Natural killer cell treated with Interleukin-12 subunit alpha and Interleukin-12 subunit beta and Interleukin-15 and Interleukin-18, amount 100 ng/mL, for 72 hours (primary cell): ENCODE measurements at places on chromosomes 12 and 14. TPM values are rescaled to one million over a fixed set of nuclear protein-coding genes. Genes with fewer than 3 reads are reported as not detected.

GRCh38 chr12:94305130-94305957 lies 154.3 kb downstream of the CEP83 start:
- peak; percentile 72 for DNase-seq

GRCh38 chr14:101903111-101903561 lies 61.2 kb upstream of the DYNC1H1 start:
- no peak for DNase-seq

GRCh38 chr12:116595186-116595585 lies 36.0 kb downstream of the MAP1LC3B2 start:
- peak; percentile 28 for DNase-seq

DNA sequence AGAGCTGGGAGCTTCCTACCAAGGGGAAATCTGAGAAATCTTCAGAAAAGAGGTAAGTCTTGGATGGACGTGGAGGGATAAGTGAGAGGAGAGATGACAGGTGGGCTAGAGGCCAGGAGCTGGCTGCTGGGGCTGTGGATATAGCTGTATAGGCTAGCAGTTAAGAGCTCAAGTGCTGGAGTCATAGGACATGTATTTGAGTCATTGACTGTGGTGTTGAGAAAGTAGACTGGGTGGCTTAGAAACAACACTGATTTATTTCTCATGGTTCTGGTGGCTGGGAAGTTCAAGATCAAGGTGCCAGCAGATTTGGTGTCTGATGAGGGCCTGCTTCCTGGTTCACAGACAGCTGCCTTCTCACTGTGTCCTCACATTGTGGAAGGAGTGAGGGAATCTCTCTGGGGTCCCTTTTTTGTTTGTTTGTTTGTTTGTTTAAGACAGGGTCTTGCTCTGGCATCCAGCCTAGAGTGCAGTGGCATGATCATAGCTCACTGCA lies 151.1 kb upstream of the FUT8 start:
- no peak for DNase-seq

- no peak for DNase-seq
Observed at GRCh38 chr12:95784915-95785314, 5.6 kb downstream of the NTN4 start.

DNA sequence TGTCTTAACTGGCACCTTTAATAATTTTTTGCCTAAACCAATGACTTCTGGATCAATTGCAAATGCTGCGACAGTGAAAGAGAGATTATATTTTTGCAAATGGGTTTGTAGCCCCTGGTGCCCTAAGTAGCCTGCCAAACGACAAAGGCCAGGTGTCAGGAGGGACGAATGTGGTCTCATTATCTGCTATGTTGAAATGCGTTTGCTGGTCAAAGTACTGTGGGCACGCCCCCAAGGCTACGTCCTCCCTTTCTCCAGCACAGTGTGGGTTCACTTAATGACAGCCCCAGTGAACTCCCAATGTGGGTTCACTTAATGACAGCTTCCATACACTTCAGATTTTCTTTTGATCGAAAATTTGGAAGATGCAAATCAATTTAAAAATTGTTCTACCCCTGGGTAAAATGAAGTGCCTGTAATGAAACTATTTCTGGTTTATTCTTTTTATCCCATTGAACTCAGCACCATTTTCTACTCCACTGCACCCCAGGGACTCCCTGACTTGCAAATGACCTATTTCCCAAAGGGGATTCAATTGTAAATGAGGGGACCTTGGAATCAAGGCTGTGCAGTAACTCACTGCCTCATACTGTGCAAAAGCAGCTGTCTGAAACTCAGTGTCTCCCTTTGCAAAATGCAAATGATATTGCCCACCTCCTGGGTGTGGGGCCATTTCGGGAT lies 1.4 kb downstream of the SERPINA11 start:
- DNase-seq: no peak

- no peak for DNase-seq
Observed at GRCh38 chr12:116832353-116832752, 48.9 kb downstream of the HRK start.

DNA sequence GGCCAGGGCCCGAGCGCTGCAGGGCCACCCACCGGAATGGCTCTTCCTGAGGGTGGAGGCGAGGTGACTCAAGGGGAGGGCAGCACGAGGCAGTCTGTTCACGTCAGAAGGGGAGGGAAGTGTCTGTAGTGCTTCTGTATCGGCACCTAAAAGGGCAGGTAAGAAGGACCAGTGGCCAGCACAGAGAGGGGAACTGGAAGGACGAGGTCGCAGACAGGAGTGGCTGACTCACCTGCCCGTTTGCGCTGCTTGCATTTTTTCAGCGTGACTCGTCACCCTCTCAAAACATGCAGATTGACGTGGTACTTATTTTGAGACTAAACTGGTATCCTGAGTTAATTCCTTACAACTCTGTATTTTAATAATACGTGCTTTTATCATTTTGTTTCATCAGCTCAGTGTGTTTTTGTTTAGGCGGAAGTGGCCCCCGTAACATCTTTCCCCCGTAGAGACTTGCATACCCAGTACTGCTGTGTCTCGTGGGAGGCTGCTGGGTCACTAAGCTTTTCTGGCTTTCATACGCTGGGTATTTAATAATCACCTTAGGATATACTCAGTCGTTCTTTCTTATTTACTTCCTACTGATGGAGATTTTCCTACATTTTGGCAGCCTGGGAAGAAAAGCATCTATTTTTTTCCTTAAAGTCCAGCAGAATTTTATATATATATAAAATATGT lies 26.4 kb downstream of the SFSWAP start:
- DNase-seq: no peak

DNA sequence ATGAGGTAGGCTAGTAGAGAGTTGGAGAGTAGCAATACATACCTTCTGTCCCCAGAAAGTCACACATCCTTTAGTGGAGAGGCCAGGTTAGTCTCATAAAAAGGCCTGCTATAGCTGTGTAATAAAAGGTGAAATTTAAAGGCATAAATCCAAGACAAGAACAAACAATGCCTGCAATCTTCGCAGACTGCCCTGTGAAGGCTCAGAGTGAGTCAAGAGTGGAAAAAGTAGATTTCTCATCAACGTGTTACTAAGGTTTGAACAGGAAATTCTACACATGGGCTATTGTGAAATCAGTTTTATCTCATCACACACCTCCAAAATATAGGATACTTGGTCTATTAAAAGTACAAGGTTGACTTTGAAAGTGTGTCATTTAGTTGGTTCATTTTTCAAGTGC lies at the start of gene KLRC1:
TSS of gene KLRC1 (minus strand) at position 222 of the 400 bp plus-strand sequence. CDS start 2,221 bp downstream, outside the sequence.
- DNase-seq: no peak

- no peak for DNase-seq
Observed at GRCh38 chr12:132219323-132219722, 75.1 kb downstream of the NOC4L start.

DNA sequence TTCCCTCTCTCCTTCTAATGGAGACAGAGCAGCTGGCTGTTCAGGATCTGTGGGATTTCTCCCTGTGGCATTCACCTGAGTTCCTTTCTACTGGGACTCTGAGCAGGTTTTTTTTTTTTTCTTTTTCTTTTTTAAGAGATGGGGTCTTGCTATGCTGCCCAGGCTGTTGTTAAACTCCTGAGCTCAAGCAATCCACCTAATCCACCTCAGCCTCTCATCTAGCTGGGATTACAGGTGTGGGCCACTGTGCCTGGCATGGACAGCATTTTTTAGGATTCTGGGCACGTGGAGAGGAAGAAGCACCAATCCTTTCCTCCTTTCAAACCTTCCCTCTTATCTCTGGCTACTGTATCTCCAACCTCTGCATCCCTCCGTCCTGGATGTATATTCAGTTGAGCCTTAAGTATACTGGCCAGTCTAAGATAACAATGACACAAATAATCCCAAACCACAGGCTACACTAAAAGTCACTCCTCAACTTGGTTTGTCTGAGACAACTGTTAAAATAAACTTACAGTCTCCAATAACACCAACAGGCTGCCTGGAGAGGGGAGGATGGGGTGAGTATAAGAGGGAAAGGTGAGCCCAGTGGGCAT lies 16.4 kb upstream of the CELA1 start:
- DNase-seq: no peak

DNA sequence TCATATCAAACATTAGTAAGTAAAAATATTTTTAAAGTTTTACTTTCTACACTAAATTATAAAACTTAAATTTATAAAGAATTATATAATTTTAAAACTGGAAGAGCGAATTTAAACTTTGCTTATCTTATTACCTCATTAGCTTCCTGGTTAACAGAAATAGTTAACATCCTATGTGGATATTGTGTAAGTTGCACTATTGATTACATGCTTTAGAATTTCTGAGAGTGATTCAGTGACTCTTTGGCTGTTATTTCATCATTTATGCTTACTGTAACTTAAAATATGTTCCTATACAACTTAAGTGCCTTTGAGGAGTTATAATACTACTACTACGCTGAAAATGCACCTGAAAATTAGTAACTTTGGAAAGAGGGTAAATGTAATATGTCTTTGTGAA lies 101.4 kb downstream of the FOXA1 start:
- DNase-seq: no peak

DNA sequence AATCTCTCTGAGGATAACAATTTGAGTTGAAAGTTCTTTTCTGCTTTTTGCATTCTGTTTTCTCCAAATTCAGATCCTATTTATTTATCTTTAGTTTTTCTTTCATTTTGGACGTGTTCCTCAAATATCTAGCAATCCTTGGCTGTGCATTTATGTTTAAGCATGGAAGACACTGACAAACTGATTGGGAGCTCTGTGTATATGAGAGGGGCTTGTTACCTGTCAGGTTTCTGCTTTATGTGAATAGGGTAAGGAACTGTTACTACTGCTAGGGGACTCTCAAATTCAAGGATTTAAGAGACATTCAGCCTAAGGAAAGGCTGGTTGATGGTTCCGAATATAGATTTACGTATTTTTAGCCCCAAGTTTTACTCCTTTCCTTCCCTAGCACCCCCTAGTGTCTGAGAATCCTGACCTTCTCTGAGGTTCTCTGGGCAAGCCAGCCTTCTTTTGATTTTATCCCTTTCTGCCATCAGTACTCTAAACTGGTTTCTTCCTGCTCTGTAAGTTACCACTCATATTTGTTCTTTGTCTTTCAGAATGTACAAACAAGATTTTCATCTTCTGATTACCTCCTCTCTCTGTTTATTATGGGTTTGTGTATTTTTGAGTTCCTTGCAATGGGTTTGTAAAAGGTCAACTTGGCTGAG lies 30.5 kb downstream of the YLPM1 start:
- DNase-seq: no peak

DNA sequence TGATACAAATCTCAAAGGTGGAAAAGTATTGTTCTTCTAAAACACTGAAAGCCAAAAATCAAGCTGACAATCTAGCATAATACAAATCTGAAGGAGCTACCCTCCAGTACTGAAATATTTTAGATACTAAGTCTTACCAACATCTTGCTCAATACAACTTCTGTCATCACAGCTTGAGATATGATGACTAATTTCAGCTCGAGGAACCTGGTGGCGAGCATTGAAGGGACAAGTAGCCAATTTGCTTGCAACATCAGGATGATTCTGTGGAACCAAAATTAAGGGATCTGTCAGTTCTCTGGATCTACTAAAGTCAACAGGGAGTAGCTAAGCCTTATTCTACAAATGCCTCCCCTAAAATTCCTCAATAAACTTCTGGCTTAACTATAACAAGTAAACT lies 10.4 kb downstream of the GTSF1 start:
- DNase-seq: no peak

DNA sequence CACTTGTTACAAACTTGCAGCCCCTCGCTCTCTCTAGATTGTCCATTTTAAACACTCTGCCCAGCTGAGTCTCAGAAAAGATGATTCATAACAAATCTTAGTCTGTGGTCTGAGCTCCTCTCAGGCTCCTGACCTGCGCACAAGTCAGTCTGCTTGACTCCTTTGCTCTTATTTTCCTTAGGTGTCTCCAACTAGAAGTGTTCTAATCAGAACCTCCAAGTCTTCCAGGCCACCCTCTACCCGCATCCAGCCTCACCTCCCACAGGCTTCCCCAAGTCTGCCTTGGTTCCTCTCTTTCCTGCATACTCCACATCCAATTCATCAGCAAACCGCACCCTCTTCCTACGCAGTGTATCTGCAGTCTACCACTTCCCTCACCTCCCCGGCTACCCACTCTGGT lies 42.4 kb upstream of the BDKRB2 start:
- DNase-seq: no peak

GRCh38 chr14:72783741-72784140 lies 110.2 kb downstream of the DPF3 start:
- no peak for DNase-seq

DNA sequence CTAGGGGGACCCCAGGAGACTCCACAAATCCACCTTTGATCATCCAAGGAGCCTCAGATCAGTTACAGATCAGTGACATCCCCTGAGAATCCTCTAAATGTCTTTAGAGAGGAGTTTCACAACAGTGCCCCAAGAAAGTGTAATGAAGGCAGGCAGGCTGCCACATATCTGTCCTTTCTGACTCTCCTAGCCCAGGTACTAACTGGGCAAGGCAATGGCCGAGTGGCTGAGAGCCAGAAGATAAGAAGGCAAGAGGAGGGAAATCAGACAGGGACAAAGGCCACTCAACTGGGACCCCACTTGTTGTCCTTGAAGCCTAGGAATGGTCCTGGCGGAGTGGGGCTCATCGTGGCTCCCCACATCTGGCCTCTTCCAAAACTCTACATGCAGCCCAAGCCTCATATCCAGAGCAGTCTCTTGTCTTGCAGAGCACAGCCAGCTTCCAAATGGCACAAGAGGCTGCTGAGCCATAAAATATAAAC lies 11.6 kb downstream of the ACTN1 start:
- no peak for DNase-seq

GRCh38 chr14:97524589-97525319 lies 727.6 kb downstream of the VRK1 start:
- DNase-seq: no peak

GRCh38 chr14:94617988-94618822 lies 6.0 kb downstream of the SERPINA3 start:
- no peak for DNase-seq

- no peak for DNase-seq
Observed at GRCh38 chr12:6352193-6353173, 10.6 kb upstream of the TNFRSF1A start.

DNA sequence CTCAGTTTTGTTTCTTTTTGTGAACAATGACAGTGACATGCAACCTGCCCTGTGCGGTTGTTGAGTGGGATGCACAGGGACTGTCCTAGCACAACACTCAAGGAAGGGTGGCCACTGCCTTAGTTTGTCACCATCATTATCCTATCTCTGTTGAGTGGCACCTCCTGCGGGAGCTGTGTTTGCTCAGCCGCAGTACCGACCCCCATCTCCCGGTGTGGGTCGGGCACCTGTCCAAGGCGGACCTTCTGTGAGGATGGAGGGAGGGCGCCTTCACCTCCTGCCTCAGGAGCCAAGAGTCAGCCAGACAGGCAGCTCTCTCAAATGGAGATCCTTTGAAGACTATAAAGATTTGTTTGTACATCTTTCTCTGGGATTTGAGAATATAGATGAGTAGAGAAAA lies 142.1 kb downstream of the TSPAN9 start:
- DNase-seq: no peak

- no peak for DNase-seq
Observed at GRCh38 chr14:100286484-100287191, 19.6 kb downstream of the SLC25A29 start.

Gene MEG3
- not detected for total RNA-seq

Gene PKP2
- total RNA-seq: 0.25 TPM

Gene ARHGDIB
- total RNA-seq: 412 TPM

Gene RBP5
- total RNA-seq: not detected

Gene NOPCHAP1
- 20.6 TPM for total RNA-seq

Gene SLCO1C1
- not detected for total RNA-seq

Gene OR4E2
- not detected for total RNA-seq

Gene SLCO1A2
- total RNA-seq: not detected

Gene KLRD1
- 197 TPM for total RNA-seq

Gene RIPK3
- 15.5 TPM for total RNA-seq

Gene SETD3
- 96.7 TPM for total RNA-seq

Gene ASCL1
- total RNA-seq: not detected

Gene KRT82
- total RNA-seq: not detected

Gene CLEC2B
- 70.3 TPM for total RNA-seq
